Heart left ventricle (tissue), 16 donors: ENCODE measurements at places on chromosomes 1 and 21. TPM values are rescaled to one million over a fixed set of nuclear protein-coding genes. Genes with fewer than 3 reads are reported as not detected.

- peak; percentile 33 for DNase-seq
- H3K27ac ChIP-seq: no peak overlapping the region
- no peaks in the 10 kb centered on the region for H3K36me3 ChIP-seq
These were observed 111.9 kb upstream of the KAZN start for GRCh38 chr1:14486401-14487201.

DNA sequence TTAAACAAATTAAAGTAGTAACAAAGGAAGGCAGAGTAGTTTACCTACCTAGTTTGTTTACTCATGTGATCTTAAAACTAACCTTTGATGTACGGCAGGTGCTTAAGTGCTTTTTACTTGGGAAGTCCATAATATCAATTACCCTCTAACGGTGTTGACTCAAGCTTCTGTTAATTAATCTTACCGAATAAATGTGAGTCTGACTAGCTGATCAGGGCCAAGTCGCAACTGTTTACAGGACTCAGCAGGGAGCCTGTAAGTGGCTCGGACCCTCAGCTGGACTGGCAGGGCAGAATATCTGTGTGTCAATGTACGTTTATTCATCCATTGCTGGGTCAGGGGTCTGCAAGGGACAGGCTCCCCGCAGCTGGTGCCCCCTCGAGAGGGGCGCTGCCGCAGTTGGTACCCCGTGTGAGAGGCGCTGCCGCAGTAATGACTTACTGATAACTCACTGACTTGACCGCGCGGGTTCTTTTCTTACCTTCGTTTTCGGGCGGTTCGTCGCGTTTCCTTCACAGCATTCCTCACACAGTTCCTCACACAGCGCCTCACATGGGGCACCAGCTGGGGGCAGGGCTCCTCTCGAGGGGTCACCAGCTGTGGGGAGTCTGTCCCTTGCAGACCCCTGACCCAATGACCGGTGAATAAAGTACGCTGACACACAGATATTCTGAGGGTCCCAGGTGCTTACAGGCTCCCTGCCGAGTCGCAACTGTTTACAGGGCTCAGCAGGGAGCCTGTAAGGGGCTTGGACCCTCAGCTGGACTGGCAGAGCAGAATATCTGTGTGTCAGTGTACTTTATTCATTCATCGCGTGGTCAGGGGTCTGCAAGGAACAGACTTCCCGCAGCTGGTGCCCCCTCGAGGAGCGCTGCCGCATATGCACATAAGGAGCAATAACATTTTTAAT, 3.0 kb downstream of the FMO1 start:
- no peak overlapping the region for H3K27ac ChIP-seq
- H3K36me3 ChIP-seq: no peaks in the 10 kb centered on the region
- no peak for DNase-seq
- no peaks in the 10 kb centered on the region for H3K4me1 ChIP-seq

DNA sequence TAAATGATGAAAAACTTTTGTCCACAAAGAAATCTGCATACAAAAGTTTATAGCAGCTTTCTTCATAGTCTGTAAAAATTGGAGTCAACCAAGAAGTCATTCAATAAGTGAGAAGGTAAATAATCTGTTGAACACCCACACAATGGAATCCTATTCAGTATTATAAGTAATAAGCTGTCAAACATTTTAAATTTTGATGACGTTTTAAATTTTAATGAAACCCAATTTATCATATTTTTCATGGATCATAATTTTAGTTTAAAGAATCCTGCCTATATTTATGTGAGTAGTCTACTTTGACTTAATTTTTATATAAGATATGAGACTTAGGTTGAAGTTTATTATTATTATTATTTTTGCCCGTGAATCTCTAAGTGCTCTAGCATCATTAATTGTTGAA, 20.0 kb downstream of the OR10J1 start:
- H3K36me3 ChIP-seq: no peaks in the 10 kb centered on the region
- no peak for DNase-seq
- no peaks in the 10 kb centered on the region for H3K27me3 ChIP-seq
- no peaks in the 10 kb centered on the region for H3K4me1 ChIP-seq
- H3K4me3 ChIP-seq: no peak overlapping the region

GRCh38 chr1:116556289-116557006, 14.4 kb downstream of the CD58 start:
- peak; percentile 54 for DNase-seq
- H3K4me1 ChIP-seq: peaks cover 95% of the 10 kb centered on the region
- H3K27ac ChIP-seq: peak overlapping the region; percentile 9
- no peak overlapping the region for H3K4me3 ChIP-seq
- no peaks in the 10 kb centered on the region for H3K36me3 ChIP-seq

- H3K27ac ChIP-seq: no peak overlapping the region
- no peak for DNase-seq
- H3K27me3 ChIP-seq: peaks cover 5% of the 10 kb centered on the region
- no peak overlapping the region for H3K4me3 ChIP-seq
These were observed 4.7 kb downstream of the ELF3 start for GRCh38 chr1:202014915-202015661.

DNA sequence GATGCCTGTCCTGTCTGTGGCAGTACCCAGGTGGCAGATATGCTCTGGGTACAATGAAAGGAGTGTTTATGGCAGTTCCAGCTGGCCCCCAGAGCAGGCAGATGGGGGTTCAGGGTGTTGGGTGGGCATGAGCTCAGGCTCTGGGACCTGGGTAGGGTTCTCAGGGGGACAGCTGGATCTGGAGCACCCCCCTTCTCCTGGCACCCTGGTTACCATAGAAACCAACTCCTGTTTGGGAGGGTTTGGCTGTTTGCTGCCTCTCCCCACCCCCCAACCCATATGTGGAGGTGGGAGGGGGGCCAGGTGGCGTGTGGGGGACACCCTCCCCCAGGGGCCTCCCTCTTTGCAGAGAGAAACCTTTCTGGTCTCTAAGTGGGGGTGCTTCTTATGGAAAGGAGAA, 7.1 kb downstream of the FOXO6 start:
- peaks cover 51% of the 10 kb centered on the region for H3K4me1 ChIP-seq
- no peaks in the 10 kb centered on the region for H3K36me3 ChIP-seq
- no peaks in the 10 kb centered on the region for H3K27me3 ChIP-seq
- no peak overlapping the region for H3K4me3 ChIP-seq
- no peak for DNase-seq

GRCh38 chr1:58848818-58849411, 65.1 kb upstream of the JUN start:
- peak overlapping the region; percentile 39 for H3K27ac ChIP-seq
- no peak overlapping the region for H3K4me3 ChIP-seq

- no peak overlapping the region for H3K4me3 ChIP-seq
- H3K4me1 ChIP-seq: no peaks in the 10 kb centered on the region
- H3K36me3 ChIP-seq: no peaks in the 10 kb centered on the region
- peak; percentile 75 for DNase-seq
- H3K27ac ChIP-seq: no peak overlapping the region
These were observed 364.8 kb downstream of the CEP170 start for GRCh38 chr1:242890192-242890741.

DNA sequence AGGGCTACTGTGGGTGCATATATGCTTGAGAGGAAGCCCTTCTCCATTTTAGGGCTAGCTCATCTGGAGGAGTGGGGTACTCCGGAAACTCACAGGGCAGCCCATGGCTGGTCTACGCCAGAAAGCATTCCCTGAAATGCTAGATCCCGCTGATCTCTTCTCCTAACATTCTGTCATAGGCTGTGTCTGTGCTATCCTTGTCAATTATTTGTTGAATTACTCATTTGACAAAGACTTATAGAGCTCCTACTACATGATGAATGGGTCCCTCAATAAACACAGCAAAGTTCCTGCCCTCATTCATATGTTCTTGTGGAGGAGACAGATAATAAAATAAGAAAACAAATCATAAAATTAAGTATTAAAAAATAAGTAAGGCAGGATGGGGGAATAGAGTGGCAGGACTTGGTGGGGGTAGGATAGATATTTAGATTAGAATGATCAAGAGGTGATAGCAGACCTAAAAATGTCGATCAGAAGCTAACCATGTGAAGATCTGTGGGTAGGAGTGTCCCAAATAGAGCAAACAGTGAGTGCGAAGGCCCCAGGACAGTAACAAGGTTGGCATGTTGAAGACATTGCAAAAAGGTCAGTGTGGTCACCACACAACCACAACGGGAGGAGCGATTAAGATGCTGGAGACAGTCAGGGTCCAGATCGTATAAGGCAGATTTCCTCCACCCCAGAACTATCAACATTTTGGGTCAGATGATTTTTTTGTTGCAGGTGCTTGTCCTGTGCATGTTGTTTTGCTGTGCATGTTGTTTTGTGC, 13.2 kb downstream of the NGF start:
- no peaks in the 10 kb centered on the region for H3K36me3 ChIP-seq
- no peak for DNase-seq
- H3K4me3 ChIP-seq: no peak overlapping the region
- no peaks in the 10 kb centered on the region for H3K27me3 ChIP-seq
- no peaks in the 10 kb centered on the region for H3K4me1 ChIP-seq

DNA sequence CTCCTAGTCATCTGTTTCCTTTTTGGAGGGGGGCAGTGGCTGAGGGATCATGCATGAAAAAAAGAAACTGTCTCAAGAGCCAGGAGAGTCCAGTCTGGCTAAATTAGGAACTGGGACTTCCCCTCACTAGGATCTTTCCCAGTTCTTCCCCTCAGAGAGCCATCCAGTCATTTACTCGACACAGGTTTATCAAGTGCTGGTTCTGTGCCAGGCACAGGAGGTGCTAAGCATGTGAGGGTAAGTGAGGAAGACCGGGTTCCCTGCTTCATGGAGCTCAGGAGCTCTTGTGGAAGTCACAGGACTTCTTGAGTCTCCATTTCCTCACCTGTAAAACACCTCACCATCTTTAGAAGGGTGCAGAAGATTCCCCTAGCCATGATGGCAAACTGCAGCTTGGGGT, 8.6 kb upstream of the NUAK2 start:
- peaks cover 2% of the 10 kb centered on the region for H3K4me1 ChIP-seq
- no peak overlapping the region for H3K4me3 ChIP-seq
- peaks cover 20% of the 10 kb centered on the region for H3K27me3 ChIP-seq
- DNase-seq: no peak
- no peak overlapping the region for H3K27ac ChIP-seq

DNA sequence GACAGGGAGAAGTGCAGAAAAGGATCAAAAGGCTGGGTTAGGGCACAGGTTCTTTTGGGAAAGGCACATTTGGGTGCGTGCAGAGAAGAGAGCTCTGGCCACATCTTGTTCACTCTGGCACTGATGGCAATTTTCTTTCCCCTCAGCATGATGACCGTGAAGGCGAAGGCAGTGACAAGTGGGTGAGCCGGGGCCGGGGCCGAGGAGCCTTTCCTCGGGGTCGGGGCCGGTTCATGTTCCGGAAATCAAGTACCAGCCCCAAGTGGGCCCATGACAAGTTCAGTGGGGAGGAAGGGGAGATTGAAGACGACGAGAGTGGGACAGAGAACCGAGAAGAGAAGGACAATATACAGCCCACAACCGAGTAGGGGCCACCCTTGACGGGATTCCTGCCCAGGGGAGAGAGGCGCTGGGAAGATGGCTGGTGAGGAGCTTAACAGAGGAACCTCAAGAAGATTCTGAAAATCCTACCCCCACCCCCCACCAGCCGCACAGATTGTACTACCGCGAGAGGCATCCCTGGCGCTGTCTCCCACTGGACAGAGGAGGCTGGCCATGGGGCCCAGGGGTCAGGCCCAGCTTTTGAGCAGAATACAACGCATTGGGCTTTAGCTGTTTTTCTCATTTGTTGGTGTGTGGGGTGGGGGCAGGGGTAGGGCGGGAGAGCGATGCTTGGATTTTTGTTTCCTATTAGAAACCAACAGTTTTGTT, 2.4 kb upstream of the SH3D21 start:
- peaks cover 24% of the 10 kb centered on the region for H3K36me3 ChIP-seq
- H3K4me1 ChIP-seq: no peaks in the 10 kb centered on the region
- H3K4me3 ChIP-seq: no peak overlapping the region
- no peak for DNase-seq
- no peaks in the 10 kb centered on the region for H3K27me3 ChIP-seq
- H3K27ac ChIP-seq: no peak overlapping the region

DNA sequence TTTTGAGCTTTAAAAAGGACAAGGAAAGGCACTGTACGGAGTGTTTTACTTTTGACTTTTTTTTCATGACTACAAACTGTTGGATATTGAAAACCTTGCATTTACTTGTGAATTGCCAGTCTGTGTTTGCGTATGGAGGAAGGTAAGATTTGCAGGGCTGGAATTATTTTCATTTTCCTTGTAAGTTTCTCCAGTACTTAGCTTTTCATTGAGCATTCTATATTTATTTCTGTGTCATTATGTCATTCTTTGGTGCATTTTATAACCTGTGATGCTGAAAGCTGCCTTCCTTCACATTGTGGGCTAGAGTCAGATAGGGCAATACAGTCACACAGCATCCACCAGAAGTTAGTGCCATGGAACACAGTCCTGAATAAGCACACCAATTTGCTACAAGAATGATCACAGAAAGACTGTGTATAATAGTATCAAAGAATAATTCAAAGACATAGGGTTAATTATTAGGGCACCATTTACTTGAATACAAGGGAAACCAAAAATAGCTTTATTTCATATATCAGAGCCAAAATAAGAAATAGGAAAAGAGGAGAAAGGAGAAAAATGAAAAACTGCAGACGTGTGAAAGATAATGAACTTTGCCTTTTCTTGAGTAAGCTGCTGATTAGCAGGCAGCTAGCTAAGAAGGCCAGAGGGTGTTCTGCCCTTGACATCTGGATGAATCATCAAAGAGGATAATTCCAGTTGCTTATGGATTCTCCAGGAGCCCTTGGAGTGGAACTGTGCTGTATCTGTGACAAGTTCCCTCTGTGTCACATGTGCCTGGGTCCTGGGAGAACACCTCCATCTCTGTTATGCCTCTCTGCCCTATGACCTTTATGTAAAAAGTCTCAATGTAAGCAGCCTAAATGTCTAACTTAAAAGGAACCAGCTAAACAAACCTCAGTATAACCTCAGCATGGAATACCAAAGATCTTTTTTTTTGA, 8.0 kb upstream of the FAM20B start:
- no peak for DNase-seq
- H3K4me3 ChIP-seq: no peak overlapping the region
- H3K27me3 ChIP-seq: no peaks in the 10 kb centered on the region
- peak overlapping the region; percentile 2 for H3K27ac ChIP-seq
- H3K36me3 ChIP-seq: no peaks in the 10 kb centered on the region
- peaks cover 5% of the 10 kb centered on the region for H3K4me1 ChIP-seq

- H3K27ac ChIP-seq: peak overlapping the region; percentile 40
- H3K4me1 ChIP-seq: peaks cover 30% of the 10 kb centered on the region
- no peak for DNase-seq
- H3K4me3 ChIP-seq: peak overlapping the region; percentile 49
- no peaks in the 10 kb centered on the region for H3K36me3 ChIP-seq
These were observed 802 bp downstream of the CYP4X1 start for GRCh38 chr1:47024141-47024801.

Gene HES5
- total RNA-seq: 1.3 TPM

Gene DNASE2B
- total RNA-seq: not detected

Gene PLA2G2F
- not detected for total RNA-seq

Gene HAO2
- total RNA-seq: not detected

Gene PIGR
- total RNA-seq: 0.42 TPM

Gene ENAH
- 183 TPM for total RNA-seq

Gene RNF186
- total RNA-seq: not detected
